Cerebellar cortex (tissue), 1 donor: ENCODE measurements at places on chromosomes 2 and 18.
A peak's percentile ranks its signal among the peaks of the same experiment; 100 is the strongest.

DNA sequence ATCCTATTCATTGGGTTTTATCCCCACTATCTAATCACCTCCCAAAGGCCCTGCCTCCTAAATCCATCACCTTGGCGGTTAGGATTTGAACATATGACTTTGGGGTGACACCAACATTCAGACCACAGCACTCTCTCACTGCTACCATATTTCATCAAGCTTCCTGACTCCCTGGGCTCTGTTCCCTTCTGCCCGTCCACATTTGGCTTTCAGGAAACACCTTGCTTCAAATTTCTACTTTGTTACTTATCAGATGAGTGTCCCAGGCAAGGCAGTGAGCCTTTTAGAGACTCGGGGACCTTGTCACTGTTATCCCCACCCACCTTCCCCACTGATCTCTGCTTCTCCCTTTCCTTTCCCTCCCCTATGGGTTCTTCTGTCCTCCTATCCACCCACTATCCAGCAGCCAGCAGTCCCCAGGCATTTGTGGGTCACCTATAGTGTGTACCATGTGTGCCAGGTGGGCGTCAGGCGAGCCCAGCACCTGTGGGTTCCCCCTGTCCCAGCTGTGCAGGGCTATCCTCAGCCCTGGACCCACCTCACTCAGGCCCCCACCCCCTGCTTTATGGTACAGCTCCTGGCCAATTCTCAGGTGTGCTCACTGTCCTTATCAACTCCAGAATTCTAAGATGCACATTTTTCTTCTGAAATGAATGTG is 230.9 kb downstream of the LOXHD1 start:
- DNase-seq = no peak

DNA sequence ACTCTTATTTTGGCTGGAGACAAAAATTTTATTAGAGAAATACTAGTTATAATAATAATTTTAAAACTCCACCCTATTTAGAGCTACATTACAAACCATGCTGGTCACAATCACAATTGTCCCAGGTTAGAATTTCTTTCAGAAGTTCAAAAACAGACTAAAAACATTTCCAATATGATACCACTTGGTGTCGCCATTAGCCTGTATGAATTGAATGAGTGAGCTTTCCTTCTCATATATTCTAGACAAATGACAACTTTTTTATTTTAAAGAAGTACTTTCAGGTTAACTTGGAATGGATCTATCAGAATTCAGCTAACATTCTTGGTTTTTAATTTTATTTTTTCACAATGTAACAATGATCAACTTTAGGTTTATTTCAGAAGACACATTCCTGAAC is 48.0 kb downstream of the SERPINB8 start:
- DNase-seq = peak; percentile 26

DNA sequence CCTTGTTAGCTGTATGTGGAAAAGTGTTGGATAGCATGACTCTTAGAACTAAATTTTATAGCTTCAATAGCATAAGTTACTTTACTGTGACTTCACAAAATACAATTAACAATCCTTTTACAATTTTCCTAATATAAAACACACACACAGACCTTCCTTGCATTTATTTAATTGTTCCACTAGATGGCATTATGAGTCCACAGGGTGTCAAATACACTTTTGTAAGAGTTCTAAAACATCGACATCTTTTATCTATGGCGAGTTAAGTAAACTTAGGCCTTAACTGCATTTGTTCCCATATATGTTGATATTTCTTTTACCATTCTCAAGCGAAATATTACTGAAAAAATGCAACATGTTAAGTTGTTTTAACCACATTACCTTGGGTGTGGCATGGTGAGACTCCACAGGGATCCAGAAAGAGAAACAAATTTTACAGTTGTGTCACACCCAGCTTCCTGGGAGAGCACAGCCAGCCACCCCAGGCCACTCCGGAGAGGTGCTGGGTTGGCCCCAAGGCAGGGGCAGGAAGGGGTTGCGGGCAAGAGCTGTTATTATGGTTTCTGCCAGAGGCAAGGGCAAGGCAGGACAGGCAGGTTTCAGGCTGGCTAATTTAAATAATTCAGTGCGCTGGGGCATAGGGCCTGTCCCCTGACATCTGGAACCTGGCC is 312.4 kb upstream of the MC4R start:
- DNase-seq = peak; percentile 33

- no peak for DNase-seq
These were observed 127.6 kb downstream of the TDRD15 start for GRCh38 chr2:21251216-21251980.

DNA sequence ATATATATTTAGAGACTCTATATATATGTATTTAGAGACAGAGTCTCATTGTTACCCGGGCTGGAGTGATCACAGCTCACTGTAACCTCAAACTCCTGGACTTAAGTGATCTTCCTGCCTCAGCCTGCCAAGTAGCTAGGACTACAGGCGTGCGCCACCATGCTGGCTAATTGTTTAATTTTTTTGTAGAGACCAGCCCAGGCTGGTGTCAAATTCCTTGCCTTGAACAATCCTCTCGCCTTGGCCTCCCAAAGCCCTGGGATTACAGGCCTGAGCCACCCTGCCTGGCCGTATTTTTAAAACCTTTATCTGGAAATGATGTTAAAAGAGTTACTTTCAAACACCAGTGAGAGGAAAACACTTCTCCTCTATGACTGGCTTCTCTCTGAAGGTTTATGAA is 30.9 kb upstream of the PGAP1 start:
- no peak for DNase-seq

GRCh38 chr2:237727363-237727762 is 71.2 kb upstream of the RBM44 start:
- DNase-seq = no peak

- no peak for DNase-seq
These were observed 16.9 kb downstream of the EML6 start for GRCh38 chr2:54740333-54740732.

GRCh38 chr2:55159037-55159651 is 72.9 kb downstream of the CLHC1 start:
- DNase-seq = no peak

DNA sequence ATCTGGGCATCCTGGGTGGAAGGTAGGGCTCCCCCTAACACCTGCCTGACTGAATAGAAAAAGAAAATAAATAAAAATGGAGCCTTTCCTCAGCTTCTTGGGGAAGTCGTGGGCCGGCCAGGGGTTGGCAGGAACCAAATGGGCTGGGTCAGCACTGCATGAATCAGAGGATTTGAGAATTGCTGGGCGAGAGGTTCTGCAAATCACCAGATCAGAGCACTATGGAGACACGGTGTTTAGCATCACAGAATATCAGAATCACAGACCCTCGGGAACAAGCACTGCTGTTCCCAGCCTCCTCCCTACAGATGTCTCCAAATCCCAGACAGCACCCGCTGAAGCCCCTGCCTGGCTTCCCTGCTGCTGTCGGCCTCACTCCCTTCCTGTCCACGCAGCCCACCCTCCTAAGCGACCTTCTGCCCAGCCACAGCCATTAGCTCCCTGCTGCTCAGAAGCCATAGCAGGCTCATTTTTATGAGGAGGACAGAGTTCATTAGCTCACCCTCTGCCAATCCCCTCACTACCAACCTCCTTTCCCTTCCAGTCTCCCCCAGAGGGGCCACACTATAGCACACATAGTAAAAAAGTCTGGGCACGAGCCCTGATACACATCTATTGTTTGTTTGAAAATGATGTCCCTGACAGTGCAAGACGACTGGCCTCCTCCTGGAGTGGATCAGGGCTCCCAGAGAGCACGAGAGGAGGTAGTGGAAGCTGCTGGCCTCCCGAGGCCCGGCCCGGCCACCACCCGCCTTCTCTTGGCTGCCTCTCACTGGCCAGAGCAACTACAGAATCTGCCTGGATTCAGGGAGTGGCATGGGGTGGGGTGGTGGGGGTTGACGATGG is 64.6 kb upstream of the TAF1B start:
- DNase-seq = no peak

GRCh38 chr2:170845343-170845742 is 28.7 kb downstream of the GAD1 start:
- no peak for DNase-seq
